Sigmoid colon (tissue), 7 donors: ENCODE measurements at places on chromosomes 16 and 17. TPM values are rescaled to one million over a fixed set of nuclear protein-coding genes. Genes with fewer than 3 reads are reported as not detected.

CD300LF gene
- total RNA-seq: not detected

GAST gene
- not detected for total RNA-seq

CYGB gene
- 33.4 TPM for total RNA-seq

CHST4 gene
- not detected for total RNA-seq

NRN1L gene
- not detected for total RNA-seq

EFCAB13 gene
- 8.7 TPM for total RNA-seq

ZFPM1 gene
- 2.5 TPM for total RNA-seq

CLEC3A gene
- not detected for total RNA-seq

TBC1D3B gene
- not detected for total RNA-seq

HOXB1 gene
- total RNA-seq: not detected

CLTC gene
- total RNA-seq: 207 TPM

SLFN11 gene
- 28.0 TPM for total RNA-seq

EIF4A3 gene
- 45.1 TPM for total RNA-seq

YBX2 gene
- 2.5 TPM for total RNA-seq

C1QBP gene
- total RNA-seq: 88.8 TPM

HS3ST2 gene
- 0.99 TPM for total RNA-seq

ZNF385C gene
- total RNA-seq: not detected

ALDH3A1 gene
- total RNA-seq: 0.71 TPM

NT5M gene
- total RNA-seq: 5.4 TPM

CD300C gene
- total RNA-seq: 0.36 TPM

CCDC182 gene
- total RNA-seq: not detected

NLE1 gene
- total RNA-seq: 11.7 TPM

TMC8 gene
- 13.2 TPM for total RNA-seq

KCNH4 gene
- not detected for total RNA-seq

ESRP2 gene
- 0.14 TPM for total RNA-seq

C16orf89 gene
- total RNA-seq: 15.7 TPM

ARHGAP27 gene
- total RNA-seq: 16.6 TPM

ASPA gene
- 1.2 TPM for total RNA-seq

RASL10B gene
- total RNA-seq: 5.5 TPM

NPIPB8 gene
- total RNA-seq: 1.8 TPM

MPV17L gene
- total RNA-seq: 8.9 TPM

NTN1 gene
- 15.5 TPM for total RNA-seq

COPRS gene
- total RNA-seq: 183 TPM

NLRC3 gene
- total RNA-seq: not detected

FNDC8 gene
- total RNA-seq: not detected

KRTAP9-2 gene
- total RNA-seq: not detected

CRHR1 gene
- total RNA-seq: not detected

DHRS7B gene
- 30.8 TPM for total RNA-seq

ZNF750 gene
- not detected for total RNA-seq

DDX42 gene
- 112 TPM for total RNA-seq

SERPINF2 gene
- total RNA-seq: 4.4 TPM

TSC2 gene
- 34.6 TPM for total RNA-seq

SPNS2 gene
- 9.8 TPM for total RNA-seq

NHLRC4 gene
- total RNA-seq: 4.2 TPM

NPIPB2 gene
- 1.8 TPM for total RNA-seq

SPEM1 gene
- total RNA-seq: not detected

PLEKHG4 gene
- total RNA-seq: 6.2 TPM

KRT39 gene
- total RNA-seq: not detected

TMEM92 gene
- total RNA-seq: not detected

SOX15 gene
- 13.8 TPM for total RNA-seq

CDRT15 gene
- not detected for total RNA-seq

CES3 gene
- 2.5 TPM for total RNA-seq

HOXB4 gene
- total RNA-seq: 5.0 TPM

RAP1GAP2 gene
- 7.5 TPM for total RNA-seq

GP1BA gene
- not detected for total RNA-seq

KCNG4 gene
- not detected for total RNA-seq

KRT12 gene
- not detected for total RNA-seq

SHBG gene
- not detected for total RNA-seq
